ENCODE measurements at places on chromosomes 16 and 17.

DNA sequence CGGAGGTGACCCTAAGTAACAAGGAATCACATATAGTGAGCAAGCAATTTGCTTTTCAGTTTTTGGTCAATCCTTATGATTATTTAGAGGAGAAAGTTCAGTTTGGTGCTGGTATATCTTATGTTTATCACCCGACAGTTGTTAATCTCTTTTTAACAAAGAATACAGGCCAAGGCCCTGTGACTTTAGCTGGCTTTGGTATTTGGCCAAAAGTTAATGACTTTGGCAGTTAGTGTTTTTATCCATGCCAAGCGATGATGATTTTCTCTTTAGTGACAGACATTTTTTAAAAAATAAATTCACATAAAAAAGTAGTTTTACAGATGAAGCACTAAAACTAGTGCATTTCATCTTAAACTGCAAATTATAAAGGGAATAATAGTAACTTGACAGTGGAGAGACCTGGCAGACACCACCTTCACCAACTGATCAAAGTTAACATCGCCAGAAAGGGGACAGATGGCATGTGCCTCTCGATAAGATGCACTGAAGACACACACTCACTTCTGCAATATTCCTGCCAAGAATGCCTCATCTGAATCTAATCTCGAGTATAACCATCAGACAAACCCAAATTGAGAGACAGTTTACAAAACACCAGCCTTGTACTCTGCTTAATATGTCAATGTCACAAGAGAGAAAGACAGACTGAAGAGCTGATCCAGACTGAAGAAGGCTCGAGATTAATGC is 6.9 kb downstream of the DEXI start:
- DNase-seq: no peak

- no peak for DNase-seq
Measured at GRCh38 chr16:24525970-24526559, 13.3 kb upstream of the RBBP6 start.

DNA sequence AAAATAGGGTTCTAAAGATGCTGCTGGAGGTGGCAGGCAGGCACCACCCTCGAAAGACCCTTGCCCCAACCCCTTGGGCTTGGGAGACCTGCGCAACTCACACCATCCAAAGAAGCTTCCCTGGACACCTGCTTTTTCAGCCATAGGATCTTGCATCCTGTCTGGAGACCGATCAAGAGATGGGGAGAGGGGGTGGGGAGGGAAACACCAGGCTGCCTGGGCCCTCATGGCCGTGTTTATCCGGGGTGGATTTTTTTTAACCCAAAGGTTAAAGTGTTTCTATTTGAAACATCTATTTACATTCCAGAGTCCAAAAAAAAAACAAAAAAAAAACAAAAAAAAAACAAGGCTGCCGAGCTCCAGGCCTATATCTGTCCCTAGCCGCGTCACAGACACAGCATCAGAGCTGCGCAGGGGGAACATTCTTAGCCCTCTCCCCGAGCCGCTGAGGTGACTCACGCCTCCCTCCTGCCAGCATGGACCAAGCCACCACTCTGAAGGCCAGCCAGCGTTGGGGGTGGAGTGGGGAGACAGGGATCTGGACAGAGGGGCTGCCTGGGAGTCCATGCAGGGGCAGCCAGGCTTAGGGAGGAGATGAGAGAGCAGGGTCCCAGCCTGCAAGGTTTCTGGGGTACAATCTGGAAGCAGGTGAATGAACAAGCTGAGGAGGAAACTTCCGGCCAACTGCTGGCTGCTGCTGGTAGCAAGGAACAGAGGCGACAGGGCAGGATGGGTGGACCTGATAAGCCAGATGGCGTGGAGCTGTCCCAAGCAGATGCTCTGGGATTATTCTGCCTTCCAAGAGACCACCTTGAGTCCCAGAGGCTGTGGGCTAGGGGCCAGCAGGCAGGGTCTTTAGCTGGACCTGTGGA is 14.8 kb downstream of the HDAC5 start:
- no peak for DNase-seq

GRCh38 chr16:14502932-14503741 is 126.9 kb downstream of the PARN start:
- DNase-seq: no peak

GRCh38 chr16:30569281-30569680 is 2.2 kb downstream of the ZNF688 start:
- no peak for DNase-seq

DNA sequence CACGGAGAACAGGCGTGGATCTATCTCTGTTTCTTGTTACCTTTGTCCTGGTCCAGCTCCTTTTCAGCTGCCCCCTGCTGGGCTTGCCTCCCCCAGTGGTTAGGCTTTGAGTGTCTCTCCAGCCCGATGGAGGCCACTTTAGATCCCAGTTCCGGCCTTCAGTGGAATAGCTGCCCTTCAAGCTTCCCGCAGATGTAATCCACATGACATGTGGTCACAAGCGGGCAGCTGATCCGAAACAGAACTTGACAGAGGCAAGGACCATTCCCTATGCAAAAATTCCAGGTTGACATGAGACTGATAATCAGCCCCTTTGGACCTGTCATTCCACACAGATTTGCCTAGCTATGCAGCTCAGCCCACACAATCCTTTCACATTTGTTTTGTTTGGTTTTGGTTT is 40.6 kb upstream of the AQP8 start:
- DNase-seq: no peak

- DNase-seq: no peak
Measured at GRCh38 chr16:55476625-55477533, 2.1 kb upstream of the MMP2 start.
